Right cardiac atrium (tissue), 5 donors: ENCODE measurements at places on chromosomes 2 and 18. TPM values are rescaled to one million over a fixed set of nuclear protein-coding genes. Genes with fewer than 3 reads are reported as not detected.

- peak; percentile 53 for DNase-seq
Measured at GRCh38 chr2:177254433-177255226, 9.9 kb downstream of the NFE2L2 start.

GRCh38 chr2:9441556-9441955 lies 18.1 kb downstream of the CPSF3 start:
- DNase-seq: no peak

GRCh38 chr18:58231930-58232329 lies 187.9 kb downstream of the NEDD4L start:
- no peak for DNase-seq

DNA sequence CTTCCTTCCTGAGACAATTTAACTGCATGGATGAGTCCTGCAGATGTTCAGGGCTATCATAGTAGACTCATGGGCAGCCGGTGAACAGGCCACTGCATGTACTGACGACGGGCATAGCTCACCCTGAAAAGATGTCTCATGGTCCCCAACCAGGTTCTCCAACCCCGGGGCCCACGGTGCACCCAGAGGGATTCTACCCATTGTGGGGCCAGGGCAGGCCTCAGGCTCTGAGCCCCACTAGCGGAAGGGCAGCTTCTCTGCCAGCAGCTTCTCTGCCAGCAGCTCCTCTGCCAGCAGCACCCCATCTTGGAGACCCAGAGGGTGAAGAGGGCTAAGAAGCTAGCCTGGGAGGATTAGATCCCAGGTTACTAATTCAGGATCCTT lies 3.2 kb upstream of the CNNM4 start:
- no peak for DNase-seq

DNA sequence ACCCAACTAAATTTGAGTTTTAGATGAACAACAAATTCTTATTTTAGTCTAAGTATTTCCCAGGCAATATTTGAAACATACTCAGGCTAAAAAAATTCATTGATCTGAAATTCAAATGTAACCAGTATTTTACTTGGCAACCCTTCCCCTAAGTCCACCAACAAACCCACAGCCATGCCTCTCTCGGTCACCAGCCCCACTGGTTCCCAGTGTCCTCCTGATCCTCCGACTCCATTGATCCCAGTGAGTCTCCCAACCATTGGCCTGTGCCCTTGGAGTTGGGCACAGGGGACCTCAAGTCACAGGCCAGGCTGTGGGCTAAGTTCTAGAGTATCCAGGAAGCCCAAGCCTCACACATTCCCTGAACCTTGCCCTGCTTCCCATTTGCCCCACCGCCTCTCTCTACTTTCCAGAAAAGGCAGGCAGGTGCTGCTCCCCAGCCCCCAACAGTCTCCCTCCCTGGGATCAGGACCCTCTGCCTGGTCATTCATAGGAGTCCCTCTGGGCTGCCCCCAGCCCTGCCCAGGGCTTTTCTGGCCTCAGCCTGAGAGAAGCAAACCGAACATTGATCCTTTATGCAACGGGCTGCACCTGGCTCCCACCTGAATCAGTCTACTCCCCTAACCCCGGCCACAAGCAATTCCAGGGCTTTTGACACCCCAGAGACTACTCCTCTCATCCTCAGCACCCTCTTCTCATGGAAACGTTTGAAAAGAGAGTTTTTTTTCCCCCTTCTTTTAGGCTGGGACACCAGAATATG lies 81.3 kb downstream of the HS1BP3 start:
- DNase-seq: no peak

Gene LRRTM1
- total RNA-seq: 0.68 TPM

DNA sequence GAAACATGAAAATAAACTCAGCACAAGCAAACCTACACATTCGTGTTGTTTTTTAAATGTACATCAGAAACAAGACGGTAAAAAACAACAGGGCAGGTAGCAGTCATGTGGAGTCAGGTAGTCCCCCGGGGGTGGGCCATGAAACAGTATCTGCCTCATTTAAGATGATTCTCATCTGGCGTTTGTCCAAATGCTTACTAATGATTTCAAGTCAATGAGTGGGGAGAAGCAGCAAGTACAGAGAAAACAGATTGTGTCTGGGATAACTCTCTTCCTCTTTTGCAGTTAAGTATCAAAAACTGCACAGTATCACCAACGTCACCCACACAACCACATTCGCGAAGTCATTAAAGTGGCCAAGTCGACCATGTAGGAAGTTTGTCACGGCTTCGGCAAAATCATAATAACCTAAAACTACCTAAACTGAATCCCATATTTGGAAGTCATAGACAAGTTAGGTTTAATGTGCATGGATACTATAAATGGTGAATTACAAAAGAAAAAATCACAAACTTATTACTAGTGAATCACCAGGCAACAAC lies 1.3 kb downstream of the LAPTM4A start:
- DNase-seq: no peak

DNA sequence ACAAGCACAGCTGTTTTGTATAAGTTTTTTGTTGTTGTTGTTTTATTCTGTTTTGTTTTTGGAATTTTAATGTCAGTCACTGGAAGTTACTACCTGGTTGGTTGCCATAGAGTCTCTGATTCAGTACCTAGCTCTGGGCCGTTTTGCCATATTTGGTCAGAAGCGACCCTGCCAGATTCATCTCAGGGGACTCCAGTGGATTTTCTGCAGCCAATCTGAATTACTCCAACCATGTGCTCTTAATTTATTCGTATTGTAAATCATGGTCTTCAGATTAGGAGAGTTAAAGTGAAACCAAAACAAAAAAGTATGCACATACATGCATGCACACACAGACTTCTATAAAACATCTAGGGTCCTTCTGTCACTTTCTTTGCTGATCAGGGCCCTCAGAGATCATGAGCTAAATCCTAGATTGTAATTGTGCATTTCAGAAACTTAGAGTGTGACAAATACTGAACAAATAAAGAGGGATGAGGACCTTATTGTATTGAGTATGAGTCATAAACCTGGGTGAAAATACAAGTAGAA lies 317.4 kb upstream of the UBE2E3 start:
- no peak for DNase-seq

Gene ACSL3
- total RNA-seq: 36.2 TPM

Gene LRP2
- 0.66 TPM for total RNA-seq

Gene ABCG5
- not detected for total RNA-seq

GRCh38 chr2:29817801-29818680 lies 103.3 kb downstream of the ALK start:
- no peak for DNase-seq

GRCh38 chr2:68031542-68032160 lies 31.2 kb downstream of the C1D start:
- no peak for DNase-seq

GRCh38 chr2:95231723-95232122 lies 24.4 kb downstream of the ZNF892 start:
- DNase-seq: no peak
